ENCODE measurements at places on chromosomes 7 and 10.

DNA sequence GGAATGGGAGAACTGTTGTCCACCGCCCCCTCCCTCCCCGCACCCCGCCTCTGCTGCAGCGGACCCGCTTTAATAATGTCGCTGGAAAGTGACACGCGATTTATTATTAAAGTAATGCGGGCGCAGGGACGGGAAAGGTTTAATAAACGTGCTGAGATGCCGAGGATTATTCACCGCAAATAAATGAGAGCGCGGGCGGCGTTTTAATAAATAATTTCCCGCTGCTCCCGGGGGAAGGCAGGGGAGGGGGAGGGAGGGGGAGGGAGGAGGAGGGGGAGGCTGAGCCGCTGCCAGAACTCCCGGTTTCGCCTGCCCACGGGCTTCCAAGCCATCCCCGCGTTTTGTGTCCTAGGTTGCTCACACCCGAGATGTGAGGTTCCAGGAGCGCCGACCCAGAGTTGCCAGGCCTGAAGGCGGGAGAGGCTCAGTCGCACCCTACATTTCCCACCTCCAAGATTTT lies 5.1 kb downstream of the KAZALD1 start:
- no peak for DNase-seq

GRCh38 chr7:107405559-107405958 lies 64.3 kb upstream of the GPR22 start:
- no peak for DNase-seq

DNA sequence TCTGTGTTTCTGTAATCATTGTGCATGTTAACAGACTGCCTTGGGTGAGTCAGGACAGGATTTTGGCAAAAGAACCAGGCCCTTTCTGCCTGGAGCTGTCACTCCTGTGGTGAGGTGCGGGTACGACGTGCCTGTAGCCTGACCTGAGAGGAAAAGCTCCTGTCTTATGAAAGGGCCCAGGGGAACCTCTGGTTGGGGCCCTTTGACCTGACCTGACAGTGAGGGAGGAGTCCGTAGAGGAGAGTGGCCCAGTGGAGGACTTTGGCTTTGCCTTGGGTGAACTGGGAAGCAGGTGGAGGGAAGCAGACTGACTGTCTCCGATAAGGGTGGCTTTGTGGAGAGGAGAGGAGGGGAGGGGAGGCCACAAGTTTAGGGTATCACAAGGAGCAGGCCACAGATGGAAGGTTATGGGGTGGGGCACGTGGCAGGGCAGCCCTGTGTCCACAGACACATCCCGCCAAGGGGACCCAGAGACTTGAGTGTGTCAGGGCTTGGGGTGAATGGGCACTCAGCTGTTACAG lies 6.9 kb downstream of the PFKP start:
- no peak for DNase-seq

DNA sequence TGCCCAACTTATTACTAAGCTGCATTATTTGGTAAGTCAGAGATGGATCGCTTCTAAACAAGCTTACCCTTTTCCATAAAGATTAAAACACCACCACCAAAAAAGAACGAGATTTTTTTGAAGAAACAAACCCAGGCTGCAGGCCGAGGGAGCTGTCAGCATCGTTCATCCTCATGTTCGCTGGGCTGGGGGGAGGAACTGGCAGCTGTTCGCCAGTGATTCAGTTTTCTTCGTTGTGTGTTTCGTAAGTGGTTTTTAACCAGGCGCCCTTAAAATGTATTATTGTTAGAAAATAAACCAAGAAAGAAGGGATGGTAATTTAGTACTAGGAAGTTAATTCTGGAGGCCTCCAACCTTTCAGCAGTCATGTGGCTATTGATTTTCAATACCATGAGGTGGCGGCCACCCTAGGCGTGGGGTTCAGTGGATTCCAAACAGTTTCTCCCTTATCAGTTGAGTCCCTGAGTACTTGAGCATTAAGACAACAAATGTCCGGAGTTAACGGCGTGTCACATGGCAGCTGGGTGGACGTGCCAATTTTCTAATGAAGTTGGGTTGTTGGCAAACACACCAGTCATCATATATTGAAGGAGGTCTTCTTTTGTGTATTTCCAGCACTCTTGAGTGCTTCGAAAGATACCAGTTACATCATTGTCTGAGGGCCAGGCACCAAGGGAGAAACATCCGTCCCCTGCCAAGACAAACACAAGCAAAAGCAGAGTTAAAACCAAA lies 173.2 kb downstream of the EBF3 start:
- no peak for DNase-seq

DNA sequence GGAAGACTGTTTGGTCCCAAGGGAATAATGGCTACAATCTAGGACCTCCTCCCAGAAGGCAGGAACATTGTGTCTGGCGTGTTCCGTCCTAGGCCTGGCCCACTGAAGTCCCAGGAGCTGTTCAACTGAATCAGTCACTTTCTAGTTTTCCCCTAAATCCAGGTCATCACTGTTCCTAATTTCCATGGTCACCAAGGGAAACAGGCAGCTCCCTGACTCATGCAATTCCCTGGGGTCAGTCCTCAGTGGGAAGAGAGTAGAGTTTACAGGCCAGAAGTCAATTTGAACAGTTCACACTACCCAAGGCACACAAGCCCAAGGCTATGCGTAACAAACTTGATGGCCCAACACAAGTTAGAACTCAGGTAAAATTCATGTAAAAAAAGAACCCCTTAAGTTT lies 44.0 kb downstream of the CREB3L2 start:
- no peak for DNase-seq

DNA sequence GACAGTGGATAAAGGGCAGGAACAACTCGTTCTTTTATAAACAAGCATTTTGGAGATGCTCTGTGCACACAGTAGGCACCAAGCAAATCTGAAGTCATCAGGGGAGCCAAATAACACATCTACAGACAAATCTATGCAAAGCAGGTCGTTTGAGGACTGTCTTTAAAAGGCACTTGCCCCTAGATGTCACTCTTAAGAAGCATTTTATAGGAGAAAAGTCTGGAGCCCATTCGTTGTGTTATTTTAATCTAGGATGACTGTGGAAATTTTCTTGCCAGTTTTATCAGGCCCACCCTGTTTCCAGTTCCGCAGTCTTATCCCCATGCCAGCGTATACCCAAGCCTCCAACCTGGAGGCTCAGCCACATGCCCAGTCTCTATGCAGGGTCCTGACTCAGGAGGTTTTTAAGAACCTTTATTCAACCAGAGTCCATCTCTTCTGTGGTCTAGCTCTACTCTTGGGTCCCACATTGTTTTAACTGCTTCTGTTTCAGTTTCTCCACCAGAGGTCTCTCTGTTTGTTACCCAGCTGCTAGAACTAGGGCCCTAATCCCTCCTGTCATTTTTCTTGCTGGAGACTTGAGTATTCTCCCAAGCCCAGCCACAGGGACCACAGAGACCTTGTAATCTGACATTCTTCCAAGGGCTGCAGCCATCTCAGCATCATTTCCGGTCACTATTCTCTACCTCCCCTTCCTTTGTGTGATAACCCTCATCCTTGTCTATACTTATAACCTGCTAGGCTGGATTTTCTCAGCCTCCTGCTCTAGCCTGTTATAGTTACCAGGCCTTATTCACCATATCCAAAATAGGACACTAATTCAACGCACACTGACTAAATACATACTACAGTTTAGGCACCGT lies 26.7 kb downstream of the PIK3CG start:
- DNase-seq: no peak

DNA sequence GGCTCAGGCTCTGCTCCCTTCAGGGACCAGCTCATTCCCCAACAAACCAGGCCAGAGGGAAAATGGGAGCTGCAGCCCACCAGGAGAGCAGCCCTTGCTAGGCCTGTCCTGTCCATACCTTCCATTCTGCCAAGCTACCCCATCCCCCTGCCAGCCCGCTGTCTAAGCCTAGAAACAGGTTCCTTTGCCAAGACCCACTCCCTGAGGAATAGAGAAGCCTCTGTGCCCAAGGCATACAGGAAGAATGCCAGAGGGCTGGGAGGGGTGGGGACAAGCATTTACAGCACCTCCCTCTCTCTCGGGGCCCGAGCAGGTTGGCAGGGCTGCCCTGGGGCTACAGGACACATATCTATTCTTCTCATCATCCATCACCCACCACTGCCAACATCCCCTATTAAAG lies 178.3 kb downstream of the GRID1 start:
- DNase-seq: no peak

- no peak for DNase-seq
Measured at GRCh38 chr7:63037242-63037641, 961.4 kb upstream of the ZNF722 start.

GRCh38 chr10:63437116-63437949 lies 28.4 kb downstream of the JMJD1C start:
- no peak for DNase-seq

DNA sequence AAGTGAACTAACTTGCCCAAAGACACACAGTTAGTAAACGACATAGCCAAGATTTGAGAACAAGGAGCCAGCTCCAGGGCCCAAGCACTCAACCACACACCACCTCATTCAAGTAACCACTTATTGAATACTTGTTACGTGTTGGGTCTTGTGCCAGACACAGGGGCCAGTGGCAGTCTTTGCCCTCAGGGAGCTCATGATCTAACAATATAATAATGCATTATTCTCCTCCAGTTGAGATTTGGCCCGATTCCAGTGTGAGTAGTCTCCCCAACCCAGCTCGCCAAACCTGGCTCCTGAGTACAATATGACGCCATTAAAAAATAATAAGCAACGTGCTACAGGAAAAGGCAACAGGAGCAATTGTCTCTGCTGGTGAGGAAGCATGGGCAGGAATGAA lies 14.4 kb upstream of the STK17A start:
- no peak for DNase-seq

DNA sequence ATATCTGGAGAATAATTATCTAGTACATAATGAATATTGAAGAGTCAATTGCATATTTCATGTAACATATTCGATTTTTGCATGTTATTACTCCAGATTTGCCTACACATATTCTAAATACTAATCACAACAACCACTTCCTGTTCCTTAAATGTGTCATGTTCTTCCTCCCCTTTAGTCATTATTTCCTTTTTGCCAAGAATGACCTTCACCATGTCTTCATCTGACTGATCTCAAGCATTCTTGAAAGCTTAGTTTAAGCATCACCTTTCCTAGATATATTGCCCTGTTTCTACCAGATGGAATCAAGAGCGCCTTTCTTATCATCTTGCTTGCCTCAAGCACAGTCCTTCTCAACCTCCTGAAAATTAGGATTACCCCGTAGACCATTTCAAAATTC lies 23.5 kb upstream of the MEOX2 start:
- no peak for DNase-seq

- no peak for DNase-seq
Measured at GRCh38 chr7:120949998-120950538, 509 bp upstream of the ING3 start.

- DNase-seq: peak; percentile 48
Measured at GRCh38 chr10:79241990-79242619, 105.2 kb upstream of the PPIF start.

DNA sequence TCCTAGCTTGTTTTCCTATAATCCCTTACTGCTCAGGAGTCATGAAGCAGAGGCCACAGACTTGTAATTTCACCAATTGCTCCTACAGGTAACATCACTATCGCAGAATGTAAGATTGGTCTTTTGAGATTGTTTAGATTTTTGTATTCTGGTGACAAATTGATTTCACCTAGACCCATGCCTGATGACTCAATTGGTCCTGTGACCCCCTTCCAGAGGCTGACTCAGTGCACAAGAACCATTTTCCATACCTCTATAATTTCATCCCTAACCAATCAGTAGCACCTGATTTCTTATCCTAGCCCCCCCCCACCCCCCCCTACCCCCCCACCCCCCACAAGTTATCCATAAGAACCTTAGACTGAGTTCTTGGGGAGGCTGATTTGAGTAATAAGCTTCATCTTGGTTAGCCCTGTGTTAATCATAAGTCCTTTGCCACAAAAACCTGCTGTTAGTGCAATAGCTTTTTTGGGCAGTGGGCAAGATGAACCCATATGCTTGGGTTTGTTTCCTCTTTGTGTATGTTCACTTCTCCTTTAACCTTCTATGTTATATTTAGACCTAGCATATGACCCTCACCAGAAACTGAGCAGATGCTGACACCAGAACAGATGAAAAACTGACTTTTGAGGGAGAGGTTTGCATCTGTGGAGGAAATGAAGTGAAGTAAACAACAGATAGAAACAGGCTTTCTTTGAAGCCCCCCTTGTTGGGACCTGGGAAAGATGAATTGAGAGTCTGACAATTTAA lies 187.1 kb downstream of the KIF20B start:
- no peak for DNase-seq

DNA sequence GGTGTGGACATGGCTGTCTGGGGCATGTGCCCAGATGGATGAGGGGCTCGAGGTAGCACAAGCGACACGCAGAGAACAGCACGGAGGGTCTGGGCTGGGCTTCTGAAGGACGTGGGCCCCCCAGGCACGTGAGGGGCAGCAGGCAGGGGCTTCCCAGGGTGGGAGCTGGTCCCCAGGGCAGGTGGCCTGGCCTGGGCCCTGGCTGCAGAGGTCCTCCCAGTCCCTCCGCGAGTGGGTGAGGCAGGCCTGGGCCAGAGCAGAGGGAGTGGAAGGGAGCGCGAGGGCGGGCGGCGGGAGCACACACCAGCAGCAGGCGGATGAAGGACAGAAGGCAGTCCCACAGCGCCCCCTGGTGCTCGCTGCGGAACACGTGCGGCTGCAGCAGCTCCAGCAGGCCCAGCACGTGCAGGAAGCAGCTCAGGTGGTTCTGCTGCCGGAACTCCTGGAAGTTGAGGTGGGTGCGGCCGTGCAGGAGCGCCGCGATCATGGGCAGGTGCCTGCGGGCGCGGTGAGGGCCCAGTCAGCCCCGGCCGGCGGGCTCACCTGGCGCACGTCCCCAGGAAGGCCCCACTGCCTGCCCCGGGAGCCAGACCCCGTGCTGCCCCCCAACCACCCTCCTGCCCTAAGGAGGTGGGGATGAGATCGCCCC lies 14.7 kb upstream of the MICALL2 start:
- DNase-seq: peak; percentile 89
